ENCODE measurements at places on chromosomes 6 and 20.

GRCh38 chr20:38242848-38243708 is 17.5 kb downstream of the KIAA1755 start:
- no peak for DNase-seq

DNA sequence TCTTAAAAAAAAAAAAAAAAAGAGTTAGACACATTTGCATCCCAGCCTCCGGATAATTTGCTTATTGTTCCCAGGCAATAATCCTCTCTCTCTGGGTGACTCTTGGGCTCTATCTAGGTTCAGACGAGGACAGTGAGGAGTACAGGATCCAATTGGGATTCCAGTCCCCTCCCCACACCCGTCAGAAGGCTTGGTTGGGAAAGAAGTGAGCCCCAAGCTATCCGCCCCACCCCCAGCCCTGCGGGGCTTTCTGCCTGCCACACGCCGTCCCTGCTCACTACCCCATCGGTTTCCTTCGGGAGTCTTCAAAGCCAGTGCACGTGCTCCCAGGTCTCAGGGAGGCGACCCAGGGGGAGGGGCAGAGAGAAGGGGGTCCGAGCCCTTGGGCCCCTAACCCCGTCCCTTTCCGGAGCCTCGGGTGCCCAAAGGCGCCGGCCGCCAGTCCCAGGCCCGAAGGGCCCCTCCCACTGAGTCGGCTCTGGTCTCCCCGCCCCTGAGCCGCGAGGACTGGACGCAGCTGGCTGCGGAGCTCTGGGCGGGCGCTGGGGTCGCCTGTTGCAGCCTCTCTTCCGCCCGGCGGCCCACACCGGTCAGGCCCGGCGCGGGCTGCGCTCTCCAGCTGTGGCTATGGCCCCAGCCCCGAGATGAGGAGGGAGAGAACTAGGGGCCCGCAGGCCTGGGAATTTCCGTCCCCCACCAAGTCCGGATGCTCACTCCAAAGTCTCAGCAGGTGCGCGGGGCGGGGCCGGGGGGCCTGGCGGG is 2.5 kb downstream of the MYMX start:
- DNase-seq: no peak

DNA sequence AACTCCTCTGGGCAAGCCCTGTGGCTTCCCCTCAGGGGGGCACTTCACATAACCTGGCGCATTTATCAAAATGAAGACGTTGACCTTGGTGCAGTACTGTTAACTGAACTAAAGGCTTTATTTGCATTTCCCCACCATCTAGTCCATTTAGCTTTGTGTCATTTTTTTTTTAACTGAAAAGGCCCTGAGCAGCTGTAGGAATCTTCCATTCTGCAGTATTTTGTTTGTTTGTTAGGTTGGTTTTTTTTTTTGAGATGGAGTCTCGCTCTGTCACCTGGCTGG is 10.7 kb downstream of the TMEM181 start:
- no peak for DNase-seq

- DNase-seq: no peak
These were observed 242.3 kb downstream of the TMEM242 start for GRCh38 chr6:157080986-157081391.

Measured in T-helper 22 cell (primary cell).